SJSA1 (cell line): ENCODE measurements at places on chromosomes 7 and 10. TPM values are rescaled to one million over a fixed set of nuclear protein-coding genes. Genes with fewer than 3 reads are reported as not detected.
A peak's percentile ranks its signal among the peaks of the same experiment; 100 is the strongest.

- no peaks in the 10 kb centered on the region for H3K36me3 ChIP-seq
- no peak for DNase-seq
- H3K27me3 ChIP-seq, result no peaks in the 10 kb centered on the region
- H3K27ac ChIP-seq, result no peak overlapping the region
These were observed 150.3 kb downstream of the AUTS2 start for GRCh38 chr7:69748530-69748929.

GRCh38 chr7:143419880-143420279, 11.2 kb upstream of the EPHA1 start:
- no peak for DNase-seq
- H3K4me1 ChIP-seq, result peaks cover 7% of the 10 kb centered on the region; the same call in 1 of the 2 replicates
- no peak overlapping the region for H3K4me3 ChIP-seq
- peaks cover 3% of the 10 kb centered on the region; the same call in 1 of the 2 replicates for H3K27me3 ChIP-seq
- no peaks in the 10 kb centered on the region for H3K36me3 ChIP-seq
- H3K27ac ChIP-seq, result no peak overlapping the region

- 0 out of 2 replicates have a peak, but pooled peaks cover 4% of the 10 kb centered on the region for H3K4me1 ChIP-seq
- H3K27ac ChIP-seq, result no peak overlapping the region
- peaks cover 28% of the 10 kb centered on the region for H3K36me3 ChIP-seq
- no peak overlapping the region for H3K4me3 ChIP-seq
These were observed 5.4 kb upstream of the NRF1 start for GRCh38 chr7:129605960-129606614.

- H3K4me1 ChIP-seq, result peaks cover 23% of the 10 kb centered on the region
- H3K27ac ChIP-seq, result peak overlapping the region; percentile 11; the same call in 1 of the 2 replicates
- no peak overlapping the region for H3K4me3 ChIP-seq
- H3K36me3 ChIP-seq, result no peaks in the 10 kb centered on the region
These were observed 336.3 kb downstream of the KCNMA1 start for GRCh38 chr10:77301305-77301730.

DNA sequence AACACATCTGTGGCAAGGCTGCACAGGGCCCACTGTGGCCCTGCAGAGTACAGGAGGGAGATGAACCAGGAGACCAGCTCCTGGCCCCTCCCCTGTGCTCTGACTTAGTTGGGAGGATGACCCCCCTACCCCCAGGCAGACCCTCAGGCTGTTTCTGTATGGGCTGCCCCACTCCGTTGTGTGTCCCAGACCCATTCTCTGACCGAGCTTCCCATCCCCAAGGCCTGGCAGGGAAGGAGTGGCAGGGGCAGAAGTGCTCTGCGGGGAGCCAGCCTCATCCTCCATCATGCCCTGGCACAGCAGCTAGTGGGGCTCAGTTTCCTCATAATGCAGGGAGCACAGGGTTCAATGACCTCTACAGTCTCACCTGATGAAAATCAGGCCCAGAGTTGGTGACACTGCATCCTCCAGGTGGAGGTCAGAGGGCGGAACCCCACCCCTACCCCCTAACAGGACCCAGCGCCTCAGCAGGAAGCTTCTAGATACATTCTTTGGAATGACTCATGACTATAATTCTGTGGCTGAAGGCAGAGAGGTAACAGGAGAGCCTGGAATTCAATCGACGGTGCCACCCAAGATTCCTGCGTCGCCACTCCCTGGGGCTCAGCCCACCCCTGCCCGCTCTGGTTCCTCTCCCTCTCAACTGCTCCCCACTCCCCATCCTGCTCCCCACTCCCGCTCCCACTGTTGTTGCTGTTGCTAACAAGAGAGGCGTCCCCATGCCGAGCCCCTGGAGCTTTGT, 18.2 kb downstream of the PODXL start:
- DNase-seq, result peak; percentile 86
- no peaks in the 10 kb centered on the region for H3K36me3 ChIP-seq
- no peaks in the 10 kb centered on the region for H3K27me3 ChIP-seq

ITGA8 gene
- 8.7 and 11.8 TPM in 2 replicates for total RNA-seq

DNA sequence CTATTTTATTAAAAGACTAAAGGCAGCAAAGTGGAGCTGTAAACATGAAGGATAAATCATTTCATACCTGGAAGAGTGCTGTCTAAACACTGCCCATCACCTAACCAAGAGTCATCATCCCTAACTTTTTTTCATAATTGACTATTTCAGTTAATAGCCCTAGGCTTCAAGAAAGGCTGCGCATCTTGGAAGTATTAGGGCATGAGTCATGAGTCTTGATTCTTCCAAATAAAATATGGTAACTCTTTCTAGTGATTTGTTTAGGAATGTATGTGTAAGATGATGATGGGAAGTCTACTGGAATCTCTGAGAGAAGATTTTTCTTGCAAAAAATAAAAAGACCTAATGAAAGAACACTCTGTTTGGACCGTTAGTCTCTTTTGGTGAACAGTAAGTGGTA, 207.7 kb upstream of the AHR start:
- no peak for DNase-seq
- no peak overlapping the region for H3K4me3 ChIP-seq
- 0 out of 2 replicates have a peak overlapping the region, but pooled peaks have one; percentile 0 for H3K27ac ChIP-seq
- peaks cover 8% of the 10 kb centered on the region for H3K4me1 ChIP-seq
- no peaks in the 10 kb centered on the region for H3K27me3 ChIP-seq

PBLD gene
- total RNA-seq, result 3.2 and 3.3 TPM in 2 replicates

GRCh38 chr7:7913504-7913903, 55.1 kb upstream of the GLCCI1 start:
- no peak overlapping the region for H3K4me3 ChIP-seq
- no peak for DNase-seq
- no peaks in the 10 kb centered on the region for H3K4me1 ChIP-seq
- no peaks in the 10 kb centered on the region for H3K36me3 ChIP-seq
- H3K27me3 ChIP-seq, result no peaks in the 10 kb centered on the region
- H3K27ac ChIP-seq, result no peak overlapping the region

GRCh38 chr10:43231523-43232078, 35.3 kb downstream of the RASGEF1A start:
- no peak overlapping the region for H3K27ac ChIP-seq
- H3K4me1 ChIP-seq, result no peaks in the 10 kb centered on the region
- H3K4me3 ChIP-seq, result no peak overlapping the region
- peaks cover 37% of the 10 kb centered on the region for H3K27me3 ChIP-seq
- no peaks in the 10 kb centered on the region for H3K36me3 ChIP-seq

TMEM236 gene
- total RNA-seq, result 0.08 TPM in 1 of 2 replicates, not detected in the other

DNA sequence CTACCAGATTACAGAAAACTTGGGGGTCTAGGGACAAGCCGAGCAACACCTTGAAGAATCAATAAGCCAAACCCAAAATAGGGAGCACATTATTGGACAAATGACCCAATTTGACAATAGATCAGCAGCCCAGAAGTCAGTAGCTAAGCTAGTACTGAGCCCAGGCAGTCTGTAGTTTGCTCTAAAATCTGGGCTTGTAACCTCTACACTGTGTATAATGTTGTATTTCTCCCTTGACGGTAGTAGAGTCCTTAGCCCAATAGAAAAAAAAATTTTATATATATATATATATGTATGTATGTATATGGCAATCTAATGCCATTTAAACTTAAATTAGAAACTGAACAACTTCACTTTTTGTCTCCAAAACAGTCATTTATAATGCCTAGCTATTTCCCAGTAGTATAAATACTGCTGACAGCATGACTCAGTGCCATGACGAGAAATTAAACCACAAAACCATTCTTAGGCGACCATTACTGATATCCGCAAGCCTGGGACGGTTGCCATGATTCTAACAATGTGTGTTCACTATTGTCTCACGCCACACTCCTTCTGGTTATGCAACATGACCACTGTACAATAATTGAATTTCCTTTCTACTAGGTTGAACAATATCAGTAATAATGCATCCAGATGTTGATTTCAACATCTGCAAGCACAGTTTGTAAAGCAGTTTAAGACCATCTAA, 110.5 kb downstream of the IPMK start:
- no peaks in the 10 kb centered on the region for H3K36me3 ChIP-seq
- peaks cover 13% of the 10 kb centered on the region for H3K4me1 ChIP-seq
- 0 out of 2 replicates have a peak overlapping the region, but pooled peaks have one; percentile 13 for H3K27ac ChIP-seq
- H3K27me3 ChIP-seq, result peaks cover 6% of the 10 kb centered on the region; the same call in 1 of the 2 replicates

DNA sequence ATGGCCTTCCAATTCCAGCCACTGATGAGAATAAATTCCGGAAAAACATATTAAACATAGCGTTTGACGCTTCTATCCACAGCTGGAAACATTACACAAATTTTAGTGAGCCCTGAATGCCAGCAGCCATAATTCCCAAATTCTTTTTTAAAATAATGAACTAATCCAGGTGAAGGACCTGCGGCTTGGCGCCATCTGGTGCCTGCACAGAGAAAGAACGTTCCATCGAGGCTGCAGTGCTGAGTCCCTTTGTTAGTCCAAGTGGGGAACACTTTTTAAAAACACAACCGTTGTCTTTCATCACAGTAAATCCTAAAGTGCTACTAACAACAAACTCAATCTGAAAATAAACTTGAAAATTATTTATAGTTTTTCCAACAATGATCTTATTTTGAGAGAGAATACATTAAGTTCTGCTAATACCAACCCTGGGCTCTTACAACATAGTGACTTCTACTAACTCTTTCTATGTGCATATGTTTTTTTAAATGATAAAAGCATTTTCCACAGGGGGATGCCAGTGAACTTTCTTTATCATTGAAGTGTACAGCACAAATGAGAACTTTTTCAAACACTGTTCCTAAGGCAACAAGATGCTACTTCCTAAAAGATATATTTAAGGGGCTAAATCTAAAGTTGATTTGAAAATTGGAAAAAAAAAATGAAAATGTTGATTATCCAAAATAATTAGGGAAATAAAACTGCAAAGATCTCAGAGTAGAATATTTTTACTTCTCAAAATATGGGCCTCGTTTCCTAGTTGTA, 166.9 kb upstream of the RNF32 start:
- 0 out of 2 replicates have a peak, but pooled peaks cover 2% of the 10 kb centered on the region for H3K27me3 ChIP-seq
- no peak overlapping the region for H3K4me3 ChIP-seq
- peaks cover 3% of the 10 kb centered on the region for H3K4me1 ChIP-seq
- H3K27ac ChIP-seq, result no peak overlapping the region
- DNase-seq, result no peak
- H3K36me3 ChIP-seq, result no peaks in the 10 kb centered on the region

EBLN1 gene
- total RNA-seq, result not detected in 2 replicates

DNA sequence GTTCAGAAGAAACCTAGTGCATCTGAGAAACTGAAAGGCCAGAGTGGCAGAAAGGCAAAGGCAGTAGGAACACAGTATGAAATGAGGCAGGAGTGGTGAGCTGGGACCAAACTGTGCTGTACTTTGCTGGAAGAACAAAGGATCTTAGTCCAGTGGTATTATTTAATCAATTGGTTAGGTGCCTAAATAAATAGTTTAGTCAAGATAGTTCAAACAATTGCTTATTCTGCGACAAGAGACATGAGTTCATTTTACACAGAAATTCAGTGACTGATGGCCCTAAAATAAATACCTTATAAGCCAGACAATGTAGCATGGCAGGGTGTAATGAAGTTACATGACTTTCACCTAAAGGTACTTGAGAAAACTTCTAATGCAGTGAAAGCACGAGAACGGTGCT, 181.8 kb upstream of the LRRN3 start:
- no peak for DNase-seq
- no peaks in the 10 kb centered on the region for H3K4me1 ChIP-seq
- H3K27ac ChIP-seq, result no peak overlapping the region

DNA sequence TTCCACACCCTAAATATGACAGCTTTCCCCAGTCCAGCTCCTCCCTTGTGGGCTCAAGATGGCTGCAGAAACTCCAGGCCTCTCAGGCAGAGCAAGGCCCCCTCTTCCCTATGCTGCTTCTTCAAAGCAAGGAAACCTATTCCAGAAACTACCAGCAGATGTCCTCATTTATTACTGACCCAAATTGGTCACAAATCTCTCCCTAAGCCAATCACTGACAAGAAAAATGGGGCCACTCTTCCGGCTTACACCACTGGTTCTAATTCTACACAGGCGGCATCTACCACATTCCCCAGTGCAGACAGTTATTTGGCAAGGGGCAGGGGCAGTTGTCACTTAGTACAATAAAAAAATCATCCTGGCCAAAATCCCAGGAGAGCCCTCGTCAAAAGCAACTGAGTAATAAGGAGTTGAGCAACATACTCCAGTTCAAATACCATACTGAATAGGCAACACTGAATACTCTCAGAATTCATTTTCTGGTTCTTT, 150.4 kb downstream of the SFMBT2 start:
- H3K36me3 ChIP-seq, result no peaks in the 10 kb centered on the region
- no peak overlapping the region for H3K4me3 ChIP-seq
- no peaks in the 10 kb centered on the region for H3K4me1 ChIP-seq
- no peaks in the 10 kb centered on the region; the same call in 1 of the 2 replicates for H3K27me3 ChIP-seq
- H3K27ac ChIP-seq, result no peak overlapping the region

INMT gene
- 0.08 and 0.19 TPM in 2 replicates for total RNA-seq

GRCh38 chr7:13312307-13312706, 624.9 kb downstream of the ARL4A start:
- no peak overlapping the region for H3K27ac ChIP-seq
- no peaks in the 10 kb centered on the region for H3K4me1 ChIP-seq
- H3K27me3 ChIP-seq, result no peaks in the 10 kb centered on the region
- H3K36me3 ChIP-seq, result no peaks in the 10 kb centered on the region

DNA sequence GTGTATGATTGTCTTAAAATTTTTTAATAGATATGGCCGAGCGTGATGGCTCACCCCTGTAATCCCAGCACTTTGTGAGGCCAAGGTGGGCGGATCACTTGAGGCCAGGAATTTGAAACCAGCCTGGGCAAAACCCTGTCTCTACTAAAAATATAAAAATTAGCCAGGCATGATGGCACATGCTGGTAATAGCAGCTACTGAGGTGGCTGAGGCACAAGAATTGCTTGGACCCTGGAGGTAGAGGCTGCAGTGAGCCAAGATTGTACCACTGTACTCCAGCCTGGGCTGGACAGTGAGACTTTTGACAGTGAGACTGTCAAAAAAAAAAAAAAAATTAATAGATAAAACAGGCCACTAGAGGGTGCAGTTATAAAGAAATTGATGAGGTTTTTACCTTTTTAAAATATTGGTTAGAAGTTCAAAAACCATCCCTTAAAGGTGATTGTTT, 20.5 kb downstream of the NOM1 start:
- H3K36me3 ChIP-seq, result peaks cover 67% of the 10 kb centered on the region
- H3K4me3 ChIP-seq, result no peak overlapping the region
- no peaks in the 10 kb centered on the region for H3K27me3 ChIP-seq
- no peak overlapping the region for H3K27ac ChIP-seq
- no peak for DNase-seq
- H3K4me1 ChIP-seq, result no peaks in the 10 kb centered on the region

DNA sequence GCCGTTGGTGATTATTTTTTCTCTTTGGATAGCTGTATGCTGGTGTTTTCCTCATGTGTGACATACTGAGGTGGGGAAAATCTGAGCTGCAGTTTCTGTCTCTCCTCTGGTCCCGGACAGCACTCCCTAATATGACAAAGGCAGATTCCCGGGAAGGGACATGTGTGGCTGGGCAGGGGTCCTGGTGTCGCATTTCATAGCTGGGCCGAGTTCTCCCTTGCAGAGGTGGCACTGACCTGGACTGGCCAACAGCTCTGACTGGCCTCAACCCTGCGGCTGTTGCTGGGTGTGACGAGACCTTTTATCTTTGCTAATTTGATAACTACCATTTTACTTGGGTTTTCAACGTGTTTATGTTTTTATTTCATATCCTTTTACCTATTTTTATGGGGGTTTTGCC, 248.6 kb upstream of the TCERG1L start:
- H3K4me1 ChIP-seq, result no peaks in the 10 kb centered on the region
- no peaks in the 10 kb centered on the region for H3K27me3 ChIP-seq
- DNase-seq, result no peak
- no peak overlapping the region for H3K27ac ChIP-seq
- no peak overlapping the region for H3K4me3 ChIP-seq

DMTF1 gene
- total RNA-seq, result 40.2 and 52.1 TPM in 2 replicates

TLX1 gene
- not detected in 2 replicates for total RNA-seq

OPN1SW gene
- not detected in 2 replicates for total RNA-seq

ANKRD7 gene
- total RNA-seq, result 0.55 TPM in 1 of 2 replicates, not detected in the other

ZNF107 gene
- 2.9 and 7.3 TPM in 2 replicates for total RNA-seq
